ENCODE measurements at places on chromosomes 7 and 10.

DNA sequence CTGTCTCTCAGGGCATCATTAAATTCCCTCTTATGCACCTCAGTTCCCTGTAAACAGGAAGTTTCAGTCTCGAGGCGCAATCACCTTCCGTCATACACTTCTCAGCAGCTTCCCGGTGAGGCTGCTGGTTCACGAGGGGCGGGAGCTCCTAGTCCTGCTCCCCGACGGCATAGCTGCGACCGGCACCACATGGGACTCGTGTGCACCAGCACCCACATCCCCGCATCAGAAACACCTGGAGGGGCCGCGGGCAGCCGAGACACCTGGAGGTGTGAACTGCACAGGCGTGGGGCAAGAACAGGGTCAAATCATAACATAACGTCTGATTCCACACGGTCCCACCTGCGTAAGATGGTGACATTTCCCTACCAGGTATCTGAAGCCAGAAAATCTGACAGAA lies 52.7 kb downstream of the DIP2C start:
- DNase-seq = no peak

DNA sequence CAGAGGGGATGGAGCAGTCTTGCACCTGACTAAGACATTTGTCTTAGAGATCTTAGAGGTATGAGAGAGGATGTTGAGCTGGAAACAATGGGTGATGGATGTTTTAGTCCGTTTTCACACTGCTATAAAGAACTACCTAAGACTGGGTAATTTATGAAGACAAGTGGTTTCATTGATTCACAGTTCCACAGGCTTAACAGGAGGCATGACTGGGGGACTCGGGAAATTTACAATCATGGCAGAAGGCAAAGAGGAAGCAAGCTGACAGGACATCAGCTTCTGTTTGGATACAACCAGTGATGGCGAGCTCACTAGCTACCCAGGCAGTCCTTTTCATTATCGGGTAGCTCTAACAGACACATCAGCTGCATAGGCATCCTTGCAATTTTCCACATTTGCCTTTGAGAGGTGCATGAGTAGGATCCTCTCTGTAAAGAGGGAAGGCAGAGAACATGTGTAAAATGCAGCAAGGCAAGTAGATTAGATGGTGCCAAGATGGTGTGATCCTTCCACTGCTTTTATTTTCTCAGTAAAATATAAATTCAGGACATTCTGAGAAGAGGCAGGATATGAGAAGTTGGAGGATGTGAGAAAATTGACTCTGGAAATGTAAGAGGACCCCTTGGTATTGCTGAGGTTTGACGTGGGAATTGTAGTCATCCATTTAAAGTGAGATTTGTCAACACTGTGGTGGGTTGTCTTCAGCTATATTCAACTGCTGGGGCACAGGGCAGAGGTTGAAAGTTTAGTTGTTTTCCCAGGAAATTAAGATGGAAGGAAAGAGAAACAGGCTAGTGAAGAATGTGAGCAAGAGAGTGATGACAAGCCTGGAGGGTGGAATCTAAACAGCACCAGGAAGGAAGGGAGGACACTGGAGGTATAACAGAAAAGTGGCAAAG lies 1140.0 kb upstream of the AUTS2 start:
- no peak for DNase-seq

DNA sequence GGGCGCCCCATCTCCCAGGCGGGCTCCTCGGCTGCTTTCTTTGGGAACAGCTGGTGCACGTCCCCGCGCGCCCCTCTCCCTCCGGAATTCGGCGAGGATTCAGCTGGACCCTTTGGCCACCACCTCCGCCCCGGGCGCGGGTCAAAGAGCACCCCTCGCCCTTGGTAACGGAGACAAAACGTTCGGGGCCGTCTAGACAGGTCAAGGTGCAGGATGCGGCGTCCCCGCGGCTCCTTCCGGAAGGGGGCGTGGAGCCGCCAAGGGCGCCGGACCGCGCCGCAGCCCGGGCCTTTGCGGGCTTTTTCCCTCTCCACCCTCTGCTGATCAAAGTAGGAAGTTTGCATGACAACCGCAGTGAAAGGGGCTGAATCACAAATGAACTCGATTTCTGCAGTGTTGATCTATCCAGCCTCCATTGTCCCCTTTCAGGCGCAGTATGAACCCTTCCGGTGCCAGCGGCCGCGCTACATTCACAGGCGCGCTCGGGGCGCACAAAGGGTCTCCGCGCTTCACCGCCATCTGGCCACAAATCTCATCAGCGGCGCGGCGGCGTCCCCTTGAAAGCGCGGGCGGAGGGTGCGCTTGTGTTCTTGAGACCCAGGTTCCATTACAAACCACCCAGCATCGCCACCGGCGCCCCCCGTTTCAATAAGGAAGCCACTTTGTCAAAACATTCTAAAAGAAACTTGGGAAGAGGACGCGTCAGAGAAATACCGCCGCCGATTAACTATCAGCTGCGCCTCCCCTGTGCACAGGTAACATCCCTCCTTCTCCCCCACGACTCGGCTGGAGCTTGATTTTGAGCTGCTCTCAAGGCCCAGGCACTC lies 36.4 kb downstream of the CNPY1 start:
- no peak for DNase-seq

DNA sequence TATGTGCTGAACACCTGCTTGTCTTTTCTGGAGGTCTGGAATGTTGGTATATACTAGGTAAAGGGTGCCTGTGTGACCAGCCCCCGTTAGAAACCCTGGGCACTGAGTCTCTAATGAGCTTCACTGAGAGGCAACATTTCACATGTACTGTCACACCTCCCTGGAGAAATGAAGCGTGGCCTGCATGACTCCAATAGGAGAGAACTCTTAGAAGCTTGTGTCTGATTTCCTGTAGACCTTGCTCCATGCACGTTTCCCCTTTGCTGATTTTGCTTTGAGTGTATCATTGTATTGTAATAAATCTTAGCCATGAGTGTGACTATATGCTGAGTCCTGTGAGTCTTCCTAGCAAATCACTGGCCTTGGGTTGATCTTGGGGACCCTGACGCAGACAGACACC lies 82.8 kb downstream of the PPP1R3C start:
- DNase-seq = no peak

GRCh38 chr7:98831641-98832221 lies 38.1 kb downstream of the TMEM130 start:
- DNase-seq = no peak

DNA sequence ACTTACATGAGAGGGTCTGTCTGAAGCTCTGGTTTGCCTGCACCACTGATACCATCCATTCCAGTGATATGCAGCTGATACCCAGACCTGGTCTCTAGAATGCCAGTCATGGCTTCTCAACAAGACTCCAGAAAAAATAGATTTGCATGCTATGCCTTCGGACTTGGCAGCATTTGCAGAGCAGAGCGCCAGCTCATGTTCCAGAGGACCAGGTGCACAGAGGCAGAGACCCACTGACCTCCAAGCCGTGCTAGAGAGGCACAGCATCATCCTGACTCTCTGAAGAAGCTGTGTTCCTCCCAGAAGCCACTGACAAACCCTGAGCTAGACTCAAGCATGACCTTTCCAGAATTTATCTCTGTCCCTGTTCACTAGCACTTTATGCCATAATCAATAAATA lies 6.9 kb upstream of the PRKAG2 start:
- DNase-seq = no peak

DNA sequence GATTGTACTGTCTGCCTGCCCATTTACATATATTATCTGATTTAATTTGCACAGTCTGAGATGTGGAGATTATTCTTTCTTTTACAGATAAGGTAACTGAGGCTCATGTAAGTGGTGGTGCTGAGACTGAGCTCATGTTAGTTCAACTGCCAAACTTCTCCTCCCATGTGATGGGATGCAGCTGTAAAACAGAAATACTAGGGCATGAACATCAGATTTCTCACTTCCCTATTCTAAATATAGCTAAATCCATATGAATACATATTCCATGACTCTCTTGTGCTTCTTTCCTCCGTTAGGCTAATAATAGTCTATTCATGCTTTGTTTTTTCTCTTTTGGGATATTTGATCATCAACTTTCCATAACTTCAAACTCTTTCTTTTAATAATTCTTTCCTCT lies 84.7 kb downstream of the PTPRZ1 start:
- no peak for DNase-seq

- peak; percentile 28 for DNase-seq
Observed at GRCh38 chr10:115063701-115064658, 29.2 kb upstream of the ATRNL1 start.

DNA sequence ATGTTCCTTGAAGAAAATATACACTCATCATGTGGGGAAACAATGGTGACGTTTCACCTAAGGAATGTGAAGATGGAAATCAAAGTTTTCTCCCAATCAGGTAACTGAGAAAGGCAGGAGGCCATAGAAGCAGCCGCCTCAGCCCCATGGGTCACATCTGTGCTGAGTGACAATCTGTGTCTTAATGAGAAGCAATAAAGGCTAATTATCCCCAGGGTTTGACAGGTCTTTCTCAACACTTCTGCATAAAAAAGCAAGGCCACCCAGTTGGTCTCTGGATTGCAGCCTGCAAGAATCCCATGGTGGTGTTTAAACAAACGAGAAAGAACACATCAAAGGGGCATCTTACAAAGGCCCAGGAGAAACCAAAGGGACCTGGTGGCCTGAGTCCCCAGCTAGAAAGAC lies 91.1 kb upstream of the TNS3 start:
- DNase-seq = no peak

Measured in NCI-H1105 (cell line).